ENCODE measurements at places on chromosomes 2 and 18.

- DNase-seq = no peak
These were observed 33.3 kb downstream of the NDUFS1 start for GRCh38 chr2:206125901-206126300.

GRCh38 chr2:31428001-31428418 is 13.5 kb upstream of the XDH start:
- no peak for DNase-seq

- peak; percentile 80 for DNase-seq
These were observed 10.4 kb upstream of the MAP3K2 start for GRCh38 chr2:127398239-127398590.

DNA sequence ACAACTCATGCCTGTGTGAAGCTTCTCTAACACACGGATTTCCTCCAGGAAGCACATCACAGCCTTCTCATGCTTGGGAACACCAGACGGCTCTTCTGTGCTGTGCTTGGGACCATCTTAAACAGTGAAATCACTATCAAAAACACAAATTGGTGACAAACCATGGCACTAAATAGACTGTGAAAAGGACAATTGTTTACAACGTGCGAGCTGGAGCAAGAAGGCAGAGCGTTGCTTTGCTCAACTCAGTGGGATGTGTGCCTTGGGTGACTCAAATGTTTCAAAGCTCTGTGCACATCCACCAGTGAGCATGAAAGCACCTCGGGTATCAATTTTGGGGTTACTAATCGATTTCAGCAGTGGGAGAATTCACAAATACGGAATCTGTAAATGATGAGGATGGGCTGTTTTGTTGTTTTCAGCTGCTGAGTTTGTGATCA is 182.4 kb upstream of the ARL4C start:
- no peak for DNase-seq

- no peak for DNase-seq
These were observed 66.2 kb downstream of the CRACDL start for GRCh38 chr2:98869870-98870269.

DNA sequence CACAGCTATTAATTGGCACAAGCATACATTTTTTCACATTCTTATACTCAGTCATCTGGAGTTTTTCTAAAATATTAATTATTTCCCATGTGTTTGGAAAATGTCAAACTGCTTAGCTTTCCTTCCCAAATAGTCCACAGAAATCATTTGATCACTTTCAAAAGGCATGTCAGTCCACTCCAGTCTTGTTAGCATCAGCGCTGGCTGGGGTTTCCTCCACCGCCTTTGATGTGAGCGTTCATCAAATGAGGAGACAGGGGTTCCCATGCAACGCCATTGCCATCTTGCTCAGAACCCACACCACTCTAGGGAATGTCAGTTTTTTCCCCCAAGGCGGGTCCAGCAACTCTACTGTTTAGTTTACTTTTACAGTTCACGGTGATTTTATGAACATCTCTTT is 13.1 kb upstream of the RAX start:
- DNase-seq = no peak

DNA sequence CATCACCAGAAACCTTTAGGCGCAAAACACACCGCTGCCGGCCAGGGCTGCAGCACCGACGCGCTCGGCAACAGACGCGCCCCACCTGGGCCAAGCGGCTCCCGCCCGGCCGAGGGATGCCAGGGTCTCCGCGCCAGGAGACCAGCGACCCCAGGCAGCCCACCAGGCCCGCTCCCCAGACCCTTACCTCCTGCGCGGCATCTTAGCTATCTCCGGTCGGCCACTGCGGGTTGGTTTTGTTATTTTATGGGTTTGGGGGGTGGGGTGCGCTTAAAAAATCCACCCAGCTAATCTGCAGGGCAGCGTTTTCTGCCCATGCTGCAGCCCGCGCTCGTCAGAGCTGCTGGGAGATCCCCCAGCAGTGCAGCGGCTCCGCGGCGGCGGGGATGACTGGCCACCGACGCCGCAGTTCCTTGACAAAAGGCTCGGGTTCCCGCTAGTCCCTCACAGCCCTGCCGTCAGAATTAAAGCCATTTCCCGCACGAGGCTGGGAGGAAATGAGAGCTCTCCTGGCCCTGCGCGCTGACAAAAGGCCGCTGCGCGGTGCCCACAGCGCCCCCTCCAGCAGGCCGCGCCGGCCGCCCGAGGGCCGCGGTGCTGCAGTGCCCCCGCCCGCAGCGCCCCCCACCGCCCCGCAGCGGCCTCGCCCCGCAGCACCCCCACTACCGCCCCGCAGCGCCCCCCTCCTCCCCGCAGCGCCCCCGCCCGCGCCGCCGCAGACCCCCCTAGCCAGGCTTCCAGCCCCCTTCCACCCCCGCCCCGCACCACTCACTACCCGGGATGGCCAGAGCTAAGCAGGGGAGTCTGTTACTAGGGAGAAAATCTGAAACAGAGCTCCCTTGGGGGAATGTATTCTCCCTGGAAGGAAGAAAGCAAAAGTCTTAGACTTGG is at the start of gene ADD2:
Gene ADD2 (minus strand): TSS at position 502 of the 891 bp plus-strand sequence. CDS start 61,792 bp downstream, outside the sequence.
- DNase-seq = peak; percentile 59

- no peak for DNase-seq
These were observed 37.4 kb downstream of the EPAS1 start for GRCh38 chr2:46334389-46335271.

Measured in activated CD4-positive, alpha-beta T cell treated with anti-CD3 and anti-CD28 coated beads, Interleukin-2, amount 50 U/mL, for 16 hours (primary cell).